Left lobe of liver (tissue), 2 donors: ENCODE measurements at places on chromosomes 7 and 10.

DNA sequence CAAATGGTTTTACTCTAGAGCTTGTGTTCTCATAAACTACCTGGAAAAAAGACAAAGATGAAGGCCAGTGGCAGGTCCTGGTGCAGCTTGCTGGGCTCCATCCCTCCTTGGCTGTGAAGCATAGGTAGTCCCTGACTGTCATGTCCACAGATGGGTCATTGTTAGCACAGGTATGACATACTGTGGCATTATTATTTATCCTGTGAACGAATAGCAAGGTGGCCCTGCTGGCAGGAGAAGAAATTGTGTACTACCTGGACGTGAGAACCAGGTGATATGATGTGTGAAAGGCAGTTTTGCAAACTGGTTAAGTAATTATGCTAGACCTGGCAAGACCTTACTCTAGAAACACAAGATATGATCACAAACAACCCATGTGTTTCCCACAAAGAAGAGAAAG lies 63.9 kb downstream of the CCDC71L start:
- no peak for DNase-seq

DNA sequence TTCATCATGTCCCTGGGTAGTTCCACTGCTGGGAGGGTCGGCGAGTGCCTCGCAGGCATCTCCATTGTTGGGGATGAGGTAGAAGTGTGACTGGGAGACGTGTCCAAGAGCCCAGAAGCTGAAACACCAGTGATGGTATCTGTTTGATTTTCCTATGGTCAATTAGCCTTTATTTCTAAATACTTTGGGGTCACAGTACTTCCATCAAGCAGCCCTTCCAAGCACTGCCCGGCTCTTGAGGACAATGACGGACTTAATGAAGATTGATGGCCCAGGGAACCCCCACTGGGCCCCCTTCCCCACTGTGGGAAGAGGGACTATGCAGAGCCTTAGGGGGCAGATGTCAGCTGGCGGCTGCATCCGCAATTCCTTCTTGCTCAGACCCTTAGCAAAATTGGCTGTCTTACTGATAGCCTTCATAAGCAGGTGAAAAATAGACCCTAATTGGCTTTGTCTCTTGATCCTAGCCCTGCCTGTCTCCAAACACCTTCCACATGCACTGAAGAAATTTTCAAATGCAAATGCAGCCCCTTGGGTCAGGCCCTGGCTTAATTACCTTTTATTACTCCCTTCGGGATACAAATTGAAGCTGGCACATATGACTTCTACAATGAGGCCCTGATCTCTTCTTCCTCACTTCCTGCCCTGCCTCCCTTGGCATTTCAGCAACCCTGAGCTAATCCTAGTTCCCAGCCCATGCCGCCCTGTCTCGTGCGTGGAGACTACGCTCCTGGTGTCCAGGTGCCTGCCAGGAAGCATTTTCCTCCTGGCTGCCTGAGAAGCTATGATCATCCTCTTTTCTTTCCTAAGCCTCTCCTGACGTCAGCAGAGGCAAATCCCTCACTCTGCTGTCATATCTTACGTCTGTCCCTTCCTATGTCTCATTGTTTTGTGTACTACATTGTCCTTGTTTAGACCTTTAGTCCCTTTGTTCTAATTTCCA lies 124.5 kb upstream of the GDF10 start:
- no peak for DNase-seq

GRCh38 chr10:34102237-34102673 lies 712.8 kb downstream of the PARD3 start:
- DNase-seq, result no peak

DNA sequence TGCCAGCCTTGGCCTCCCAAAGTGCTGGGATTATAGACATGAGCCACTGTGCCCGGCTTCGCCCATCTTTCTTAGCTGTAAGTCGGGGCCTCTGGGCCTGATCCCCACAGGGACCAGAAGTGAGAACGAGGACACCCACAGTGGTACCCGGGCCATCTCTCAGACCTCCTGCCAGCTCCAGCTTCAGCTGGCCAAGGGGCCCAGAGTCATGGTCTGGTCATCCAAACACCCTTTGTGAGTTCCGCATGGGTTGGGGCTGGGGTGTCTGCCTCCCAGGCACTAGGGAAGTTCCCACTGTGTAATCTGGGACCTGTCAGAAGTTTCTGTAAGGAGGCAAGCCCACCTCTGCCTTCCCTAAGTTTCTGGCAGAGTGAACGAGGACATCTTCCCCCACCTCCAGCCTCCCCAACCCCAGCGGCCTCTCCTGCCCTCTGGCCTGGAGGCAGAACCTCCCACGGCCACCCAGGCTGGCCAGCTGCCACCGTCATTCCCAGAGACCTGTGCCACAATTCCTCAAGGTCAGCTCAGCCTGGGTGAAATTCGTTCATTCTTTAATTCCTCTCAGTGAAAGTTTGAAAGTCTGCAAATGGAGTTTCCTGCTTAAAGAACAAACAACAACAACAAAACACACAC lies 19.5 kb upstream of the FOXL3 start:
- no peak for DNase-seq

DNA sequence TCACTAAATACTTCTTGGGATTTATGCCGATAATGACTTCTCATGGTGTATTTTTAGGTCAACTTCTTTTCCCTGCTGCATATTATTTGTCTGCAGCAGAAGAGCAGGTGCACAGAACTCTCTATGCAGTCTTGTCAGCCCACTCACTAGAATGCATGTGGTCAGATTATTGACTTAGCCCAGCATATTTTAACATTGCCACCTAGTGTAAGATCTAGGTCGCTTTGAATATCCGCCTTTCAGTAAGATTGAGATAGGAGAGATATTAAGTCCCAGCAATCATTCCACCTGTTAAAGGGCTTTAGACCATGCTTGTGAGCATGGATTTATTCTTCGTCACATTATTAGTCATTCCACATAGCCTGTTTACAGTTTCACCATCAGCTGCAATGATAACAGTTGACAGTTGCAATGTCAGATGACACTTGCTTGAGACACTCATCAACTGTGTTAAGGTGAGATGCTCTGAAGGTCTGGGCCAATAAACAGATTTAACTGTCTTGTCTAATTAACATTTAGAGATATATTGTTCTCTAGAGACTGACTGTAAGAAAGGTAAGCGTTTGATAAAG lies 491.7 kb downstream of the ARL4A start:
- DNase-seq, result no peak

GRCh38 chr7:150936018-150936417 lies 42.1 kb downstream of the KCNH2 start:
- no peak for DNase-seq

GRCh38 chr10:113044016-113044755 lies 94.1 kb downstream of the TCF7L2 start:
- DNase-seq, result no peak

- DNase-seq, result peak; percentile 46
Observed at GRCh38 chr10:3757638-3758490, 27.1 kb downstream of the KLF6 start.

DNA sequence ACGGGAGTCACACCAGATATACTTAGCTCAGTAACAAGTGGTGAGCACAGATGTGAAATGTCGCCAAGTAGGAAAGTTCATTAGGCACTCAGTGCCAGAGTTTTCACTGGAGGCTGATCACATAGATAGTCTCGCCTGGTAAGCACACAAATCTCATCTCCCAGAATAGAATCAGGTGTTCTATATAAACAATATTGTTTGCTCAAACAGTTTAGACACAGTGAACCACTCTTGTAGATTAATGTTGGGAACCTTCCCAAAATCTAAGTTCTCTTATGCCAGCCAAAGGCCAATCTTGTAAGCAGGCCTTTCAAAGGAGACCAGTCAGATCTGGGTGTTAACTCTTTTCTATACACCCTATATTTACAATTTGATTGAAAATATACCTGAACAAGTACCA lies 716.5 kb upstream of the GRM3 start:
- DNase-seq, result no peak

DNA sequence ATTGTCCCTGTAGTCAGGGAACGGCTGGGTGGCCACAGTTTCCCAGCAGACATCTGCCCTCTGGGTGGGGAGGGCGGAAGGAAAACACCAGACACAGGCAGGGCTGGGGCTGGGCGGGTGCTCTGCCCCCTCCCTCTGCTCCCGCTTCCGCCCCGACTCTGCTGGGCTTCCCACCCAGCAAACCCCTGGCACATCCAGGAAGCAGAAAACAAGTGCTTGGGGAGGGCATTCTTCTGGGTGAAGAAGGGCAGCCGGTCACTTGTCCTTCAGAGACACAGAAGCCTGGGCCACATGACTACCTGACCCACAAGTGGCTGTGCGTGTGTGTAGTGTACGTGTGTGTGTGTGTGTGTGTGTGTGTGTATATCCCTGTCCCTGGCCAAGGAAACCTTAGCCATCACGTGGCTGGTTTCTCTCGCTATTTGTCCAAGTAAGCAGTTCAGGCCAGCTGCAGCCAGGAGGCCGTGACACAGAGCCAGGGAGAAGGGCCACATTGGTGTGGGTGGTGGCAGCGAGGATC lies 77.9 kb downstream of the ZMIZ1 start:
- peak; percentile 85 for DNase-seq
